ENCODE measurements at places on chromosomes 16 and 17.

DNA sequence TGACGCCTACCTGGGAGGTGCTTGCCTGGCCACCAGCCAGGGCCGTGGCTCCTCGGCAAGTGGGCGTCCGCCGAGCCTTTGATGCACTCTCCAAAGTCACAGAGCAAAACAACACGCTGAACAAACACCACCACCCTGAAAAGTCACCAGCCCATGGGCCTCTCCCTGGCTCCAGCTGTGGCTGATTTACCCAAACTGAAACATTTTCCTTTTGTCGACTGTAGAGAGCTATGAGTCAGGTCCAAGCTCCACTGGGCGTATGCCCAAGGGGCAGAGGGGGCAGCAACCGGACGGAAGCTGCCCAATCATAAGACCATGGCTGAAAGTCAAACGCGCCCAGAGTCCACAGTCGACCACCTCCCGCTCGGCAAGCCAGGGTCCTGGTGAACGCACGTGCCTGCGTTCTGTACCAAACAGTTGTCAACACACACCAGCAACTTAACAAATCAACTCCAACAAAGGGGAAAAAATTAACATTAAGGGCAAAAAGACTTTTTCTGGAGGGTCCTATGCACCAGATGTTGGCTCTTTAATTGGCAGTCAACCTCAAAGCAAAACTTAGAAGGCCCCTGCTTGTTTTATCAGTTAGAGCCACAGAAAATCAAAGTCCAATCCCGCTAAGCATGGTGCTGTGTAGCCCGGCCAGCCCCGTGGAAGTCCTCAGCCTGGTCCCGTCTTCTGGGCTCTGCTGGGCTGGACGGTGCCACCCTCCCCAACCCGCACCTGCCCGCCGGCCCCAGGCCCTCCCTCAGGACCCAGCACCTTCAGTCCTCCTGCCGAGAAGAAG lies 47.3 kb downstream of the TBC1D16 start:
- DNase-seq = no peak

DNA sequence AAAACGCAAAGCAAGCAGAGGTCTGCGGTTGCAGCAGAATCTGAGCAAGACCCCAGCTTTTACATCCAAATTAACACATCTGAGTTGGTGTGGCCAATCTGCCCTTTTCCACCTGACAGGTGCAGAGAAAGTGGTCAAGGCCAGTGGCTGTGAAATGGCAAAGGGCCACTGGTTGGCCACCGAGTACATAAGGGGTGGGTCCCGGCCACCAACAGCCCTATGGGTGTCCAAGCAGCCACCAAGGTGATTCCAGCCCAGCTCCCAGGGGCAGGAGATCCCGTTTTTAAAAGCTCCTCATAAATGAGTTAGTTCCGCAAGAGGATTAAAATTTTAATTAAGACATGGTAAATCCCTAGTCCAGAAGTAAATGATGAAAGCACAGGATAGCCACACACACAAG lies 29.1 kb downstream of the USP7 start:
- no peak for DNase-seq

DNA sequence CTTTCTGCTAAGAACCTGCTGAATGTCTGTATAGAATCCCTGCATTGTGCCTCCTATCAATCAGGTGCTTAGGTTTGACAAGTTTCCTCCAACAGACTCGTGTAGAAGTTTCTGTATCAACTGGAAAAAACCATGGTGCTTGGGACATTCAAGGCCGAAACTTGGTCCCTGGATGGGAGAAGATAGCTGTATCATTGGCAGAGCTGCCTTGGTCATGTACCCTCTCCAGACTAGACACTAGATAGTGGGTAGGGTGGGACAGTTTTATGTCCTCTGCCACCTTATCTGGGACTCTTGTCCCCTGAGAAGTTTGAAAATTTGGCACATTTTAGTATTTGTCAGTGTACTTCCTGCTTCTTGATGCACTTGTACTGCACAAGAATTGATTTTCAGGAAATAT lies 520.8 kb downstream of the WWOX start:
- DNase-seq = no peak

GRCh38 chr16:47045023-47045422 lies 71.5 kb upstream of the DNAJA2 start:
- no peak for DNase-seq

DNA sequence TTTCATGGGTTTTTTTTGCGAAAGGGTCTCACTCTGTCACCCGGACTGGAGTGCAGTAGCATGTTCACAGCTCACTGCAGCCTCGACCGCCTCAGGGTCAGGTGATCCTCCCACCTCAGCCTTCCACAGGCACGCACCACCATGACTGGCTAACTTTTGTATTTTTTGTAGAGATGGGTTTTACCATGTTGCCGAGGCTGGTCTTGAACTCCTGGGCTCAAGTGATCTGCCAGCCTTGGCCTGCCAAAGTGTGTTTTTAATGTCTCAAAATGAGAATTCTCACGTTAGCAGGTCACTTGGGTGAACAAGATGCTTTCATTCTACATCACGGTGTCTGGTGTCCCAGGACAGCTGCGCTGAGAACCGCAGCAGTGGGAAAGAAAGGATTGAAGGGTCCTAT lies 3.2 kb downstream of the FBXO31 start:
- no peak for DNase-seq

DNA sequence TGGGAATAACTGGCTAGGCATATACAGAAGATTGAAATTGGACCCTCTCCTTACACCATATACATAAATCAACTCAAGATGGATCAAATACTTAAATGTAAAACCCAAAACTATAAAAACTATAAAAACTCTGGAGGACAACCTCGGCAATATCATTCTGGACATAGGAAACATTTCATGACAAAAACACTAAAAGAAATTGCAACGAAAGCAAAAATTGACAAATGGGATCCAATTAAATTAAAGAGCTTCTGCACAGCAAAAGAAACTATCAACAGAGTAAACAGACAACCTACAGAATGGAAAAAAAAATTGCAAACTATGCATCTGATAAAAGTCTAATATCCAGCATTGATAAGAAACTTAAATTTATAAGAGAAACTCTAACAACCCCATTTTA lies 503.7 kb upstream of the C16orf82 start:
- no peak for DNase-seq

DNA sequence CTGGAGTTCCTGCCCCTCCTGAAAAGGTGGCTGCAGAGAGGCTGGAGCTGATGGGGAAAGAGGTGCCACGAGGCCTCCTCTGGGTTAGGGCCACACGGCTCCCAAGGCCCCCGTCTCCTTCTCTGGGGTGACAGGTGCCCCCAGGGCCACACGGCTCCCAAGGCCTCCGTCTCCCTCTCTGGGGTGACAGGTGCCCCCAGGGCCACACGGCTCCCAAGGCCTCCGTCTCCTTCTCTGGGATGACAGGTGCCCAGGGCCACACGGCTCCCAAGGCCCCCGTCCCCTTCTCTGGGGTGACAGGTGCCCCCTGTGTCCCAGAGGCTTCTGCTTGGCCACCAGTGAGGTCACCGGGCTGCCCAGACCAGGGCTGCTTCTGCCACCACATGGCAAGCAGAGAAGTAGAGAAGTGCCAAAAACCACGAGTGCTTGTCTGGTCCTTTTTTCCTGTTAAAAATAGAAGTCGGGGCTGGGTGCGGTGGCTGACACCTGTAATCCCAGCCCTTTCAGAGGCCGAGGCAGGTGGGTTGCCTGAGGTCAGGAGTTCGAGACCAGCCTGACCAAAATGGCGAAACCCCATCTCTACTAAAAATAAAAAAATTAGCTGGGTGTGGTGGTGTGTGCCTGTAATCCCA lies 4.1 kb downstream of the CAPN15 start:
- no peak for DNase-seq

- no peak for DNase-seq
Observed at GRCh38 chr16:85027958-85028684, 526 bp downstream of the KIAA0513 start.

GRCh38 chr17:2796164-2797125 lies at the start of gene RAP1GAP2:
TSS of gene RAP1GAP2 (plus strand) at chr17:2796438. CDS start at chr17:2796528, 90 bp downstream.
- no peak for DNase-seq

DNA sequence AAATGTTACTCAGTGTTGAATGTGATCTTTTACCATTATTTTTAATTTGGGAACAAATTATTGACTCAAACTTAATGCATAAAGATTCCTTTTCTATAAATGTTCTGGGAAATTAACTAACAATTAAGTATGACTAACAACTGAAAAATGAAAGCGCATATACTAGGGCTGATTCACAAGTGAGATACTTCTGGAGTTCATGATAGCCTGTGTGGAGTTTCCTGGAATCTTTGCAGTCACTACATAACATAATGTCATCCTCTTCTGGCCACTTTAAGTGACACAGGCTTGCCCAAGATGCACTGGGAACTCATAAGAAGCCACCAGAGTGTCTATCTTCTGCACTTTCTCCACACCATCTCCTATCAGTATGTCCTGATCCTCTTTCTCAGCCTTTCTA lies 450.3 kb upstream of the CDH11 start:
- no peak for DNase-seq

DNA sequence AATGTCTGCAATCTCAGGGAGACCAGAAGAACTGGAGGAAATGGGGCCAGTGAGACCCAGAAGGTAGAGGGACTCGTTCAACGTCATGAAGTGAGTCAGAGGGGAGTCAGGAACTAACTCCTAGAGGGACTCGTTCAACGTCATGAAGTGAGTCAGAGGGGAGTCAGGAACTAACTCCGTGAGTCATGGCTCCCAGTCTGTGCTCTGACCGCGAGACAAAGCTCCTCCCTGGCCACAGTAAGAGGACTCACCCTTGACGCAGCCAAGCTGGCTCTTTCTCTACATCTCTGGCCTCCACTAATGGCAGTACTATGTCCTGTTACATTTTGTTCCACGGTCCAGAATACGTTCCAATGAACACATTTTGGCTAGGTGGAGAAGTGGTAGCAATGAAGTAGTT lies 902.5 kb downstream of the KCNJ2 start:
- no peak for DNase-seq

GRCh38 chr17:74542727-74543383 lies 3.1 kb downstream of the CD300C start:
- DNase-seq = no peak

GRCh38 chr16:8355675-8356074 lies 234.6 kb downstream of the TMEM114 start:
- no peak for DNase-seq

DNA sequence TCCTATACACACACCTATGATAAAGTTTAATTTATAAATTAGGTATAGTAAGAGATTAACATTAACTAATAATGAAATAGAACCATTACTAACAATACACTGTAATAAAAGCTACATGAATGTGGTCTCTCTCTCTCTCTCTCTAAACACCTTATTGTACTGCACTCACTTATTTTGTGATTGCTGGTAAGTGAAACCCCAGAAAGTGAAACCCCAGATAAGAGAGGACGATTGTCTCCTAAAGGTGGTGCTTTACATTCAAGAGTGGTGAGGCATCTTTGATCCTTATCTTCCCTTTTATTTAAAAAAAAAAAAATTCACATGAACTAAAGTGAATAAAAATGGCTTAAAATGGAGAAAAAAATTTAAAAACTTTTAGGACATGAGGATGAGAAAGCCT lies 80.1 kb upstream of the TRAP1 start:
- DNase-seq = no peak
